Jurkat, Clone E6-1 (cell line): ENCODE measurements at places on chromosomes 6 and 20.

GRCh38 chr20:7195704-7196103 lies 428.2 kb downstream of the BMP2 start:
- DNase-seq = no peak

DNA sequence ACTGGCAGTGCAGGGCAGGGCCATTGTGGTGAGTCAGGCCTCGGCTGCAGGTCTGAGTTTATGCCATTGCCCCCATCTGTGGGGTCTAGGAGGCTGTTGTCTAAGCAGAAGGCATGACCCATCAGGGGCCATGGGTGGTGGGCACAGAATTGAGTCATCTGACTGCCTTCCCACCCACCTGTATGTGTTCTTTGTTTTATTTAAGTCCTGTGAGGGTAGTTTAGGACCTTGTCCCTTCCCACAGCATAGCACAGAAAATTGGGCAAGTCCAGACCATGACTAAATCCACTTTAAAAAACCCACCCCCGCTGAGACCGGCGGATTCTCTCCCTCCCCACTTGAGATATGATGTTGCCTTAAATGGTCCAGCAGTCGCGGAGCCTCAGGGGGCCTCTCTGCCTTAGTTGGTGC lies 40.3 kb downstream of the ERMARD start:
- DNase-seq = no peak

GRCh38 chr20:45235995-45236394 lies 14.8 kb downstream of the SEMG2 start:
- peak; percentile 3 for DNase-seq

- no peak for DNase-seq
These were observed 49.4 kb downstream of the PIGU start for GRCh38 chr20:34627458-34627857.

DNA sequence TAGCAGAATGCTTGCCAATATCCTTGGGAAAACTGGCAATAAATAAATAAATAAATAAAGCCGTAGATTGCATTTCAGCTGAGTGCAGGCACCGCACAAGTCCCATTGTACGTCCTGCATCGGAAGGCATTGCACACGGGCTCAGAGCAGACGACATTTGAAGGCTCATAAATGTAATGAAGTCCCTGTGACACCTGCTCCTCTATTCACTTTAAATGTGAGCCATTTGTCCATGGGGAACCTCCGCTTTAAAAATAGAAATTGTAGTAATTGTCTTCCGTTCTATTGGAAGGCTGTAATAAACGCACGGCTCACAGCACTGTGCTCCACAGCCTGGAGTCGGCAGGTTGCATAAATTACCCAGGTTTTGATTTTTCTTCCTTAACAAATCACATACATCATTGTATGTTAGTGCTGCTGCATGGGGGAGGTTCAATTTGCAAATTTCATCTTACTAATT lies 32.6 kb downstream of the MYT1 start:
- DNase-seq = no peak

GRCh38 chr20:59823491-59824259 lies 109.8 kb downstream of the SYCP2 start:
- no peak for DNase-seq

DNA sequence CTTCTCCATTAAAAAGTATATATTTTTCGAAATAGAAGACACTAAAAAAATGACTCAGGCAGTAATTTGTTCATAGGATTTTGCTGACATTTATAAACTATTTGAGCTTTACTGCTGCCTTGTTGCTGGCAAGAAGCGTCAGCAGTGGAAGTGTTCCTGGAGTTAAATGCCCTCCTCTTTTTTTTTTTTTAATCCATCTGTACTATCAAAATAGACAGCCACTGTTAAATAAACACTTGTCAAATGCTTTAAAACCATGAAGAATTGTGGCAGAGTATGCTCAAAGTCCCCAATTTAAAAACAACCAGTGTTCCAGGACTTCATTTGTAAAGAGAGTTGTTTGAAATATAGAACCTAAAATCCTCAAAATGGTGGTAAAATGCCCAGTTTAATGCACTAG lies 253.8 kb downstream of the NKAIN2 start:
- no peak for DNase-seq
